ENCODE measurements at places on chromosomes 7 and 10.

DNA sequence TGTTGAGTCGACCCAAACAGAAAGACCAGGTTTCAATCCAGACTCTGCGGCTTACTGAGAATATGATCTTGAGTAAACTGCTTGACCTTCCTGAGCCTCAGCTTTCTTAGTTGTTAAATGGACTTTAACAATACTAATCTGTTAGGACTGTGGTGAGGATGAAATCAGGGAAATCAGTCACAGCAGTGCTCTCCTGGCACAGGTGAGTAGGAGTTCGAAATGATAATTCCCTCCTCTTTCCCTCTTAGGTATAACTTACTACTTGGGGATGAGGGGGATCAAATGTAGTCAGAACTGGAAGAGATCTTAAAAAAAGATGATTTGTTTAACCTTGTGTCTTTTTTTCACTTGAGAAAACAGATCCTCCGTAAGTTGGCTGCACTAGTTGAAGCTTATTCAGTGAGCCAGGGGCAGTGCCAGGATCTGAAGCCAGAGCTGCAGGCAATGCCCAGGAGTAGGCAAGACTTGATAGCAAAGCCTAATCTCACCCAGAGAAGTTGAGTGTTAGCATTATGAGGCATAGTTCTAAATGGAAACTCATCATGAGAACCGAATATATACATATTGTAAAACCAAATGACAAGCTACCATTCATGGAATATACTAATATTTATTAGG lies 1.8 kb upstream of the MAGI2 start:
- no peak for DNase-seq

DNA sequence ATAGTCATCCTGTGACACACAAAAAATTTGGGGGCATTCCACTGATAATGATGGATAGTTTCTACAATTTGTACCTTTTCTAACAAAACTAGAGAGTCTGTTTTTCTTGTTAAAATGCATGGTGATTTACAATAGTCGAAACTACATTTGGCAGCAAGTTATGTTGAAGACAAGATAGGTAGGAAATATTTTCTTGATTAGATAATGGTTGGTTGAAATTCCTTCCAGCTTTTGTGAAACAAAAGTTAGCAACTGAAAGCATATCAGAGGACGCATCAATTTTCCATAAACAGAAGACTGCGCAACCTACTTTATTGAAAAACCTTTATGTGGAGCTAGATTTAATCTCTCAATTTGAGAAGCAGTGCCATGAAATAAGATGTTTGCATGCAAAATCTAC lies 155.8 kb upstream of the GLI3 start:
- no peak for DNase-seq

GRCh38 chr7:137454246-137454724 lies 110.8 kb upstream of the PTN start:
- no peak for DNase-seq

- peak; percentile 68 for DNase-seq
Observed at GRCh38 chr7:155296788-155297516, 726 bp upstream of the INSIG1 start.

DNA sequence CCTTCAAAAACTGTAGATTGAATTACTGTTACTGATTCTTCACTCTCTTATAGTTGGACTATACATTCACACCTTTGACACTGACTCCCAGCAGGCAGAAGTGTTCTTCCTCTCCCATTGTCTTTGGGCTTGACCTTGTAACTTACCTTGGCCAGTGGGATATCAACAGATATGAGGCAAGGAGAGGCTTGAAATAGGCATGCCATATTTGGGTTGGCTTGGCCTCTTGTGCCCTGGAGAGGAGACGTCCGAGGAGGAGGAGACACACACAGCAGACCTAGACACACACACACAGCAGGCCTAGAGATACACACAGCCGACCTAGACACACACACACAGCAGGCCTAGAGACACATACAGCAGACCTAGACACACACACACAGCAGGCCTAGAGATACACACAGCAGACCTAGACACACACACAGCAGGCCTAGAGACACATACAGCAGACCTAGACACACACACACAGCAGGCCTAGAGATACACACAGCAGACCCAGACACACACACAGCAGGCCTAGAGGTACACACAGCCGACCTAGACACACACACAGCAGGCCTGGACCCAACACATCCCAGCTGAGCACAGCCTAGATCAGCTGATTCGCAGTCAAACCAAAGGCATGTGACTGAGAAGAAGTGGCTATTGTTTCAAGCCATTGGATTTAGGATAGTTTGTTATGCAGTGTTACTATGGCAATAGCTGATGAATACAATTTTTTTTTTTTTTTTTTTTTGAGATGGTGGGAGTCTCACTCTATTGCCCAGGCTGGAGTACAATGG lies 12.5 kb upstream of the GNA12 start:
- DNase-seq, result no peak

- no peak for DNase-seq
Observed at GRCh38 chr7:99248391-99249095, 24.1 kb upstream of the MYH16 start.

DNA sequence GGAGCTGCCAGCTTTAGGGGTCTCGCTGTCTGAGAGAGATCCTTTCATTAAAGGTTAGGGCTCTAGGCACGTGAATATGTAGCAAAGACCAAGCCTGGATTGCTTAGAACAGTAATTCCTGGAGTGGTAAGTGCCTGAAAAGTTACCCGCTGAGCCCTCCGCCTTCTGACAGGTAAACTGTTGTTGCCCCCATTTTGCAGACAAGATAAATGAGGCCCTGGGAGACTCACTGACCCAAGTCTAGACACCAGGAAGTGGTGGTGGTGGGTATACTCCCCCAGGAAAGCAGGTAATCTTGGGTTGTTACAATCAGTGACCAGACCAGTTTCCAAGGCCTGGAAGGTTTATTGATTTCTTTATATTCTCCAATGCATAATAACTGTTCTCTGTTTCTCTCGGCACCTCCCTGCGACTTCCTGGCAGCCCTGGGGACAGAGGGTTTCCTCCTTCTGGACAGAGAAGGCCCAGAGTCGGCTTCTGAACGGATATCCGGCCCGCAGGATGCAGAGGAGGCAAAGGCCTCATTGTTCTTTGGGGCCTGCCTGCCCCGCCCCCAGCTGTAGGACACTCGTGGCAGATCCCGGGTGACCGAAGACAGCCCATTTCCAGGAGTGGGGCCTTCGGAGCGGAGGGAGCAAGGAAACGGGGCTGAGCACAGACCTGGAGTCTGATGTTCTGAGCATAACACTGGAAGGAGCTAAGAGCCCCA lies 1.3 kb upstream of the GRK5 start:
- peak; percentile 17 for DNase-seq

DNA sequence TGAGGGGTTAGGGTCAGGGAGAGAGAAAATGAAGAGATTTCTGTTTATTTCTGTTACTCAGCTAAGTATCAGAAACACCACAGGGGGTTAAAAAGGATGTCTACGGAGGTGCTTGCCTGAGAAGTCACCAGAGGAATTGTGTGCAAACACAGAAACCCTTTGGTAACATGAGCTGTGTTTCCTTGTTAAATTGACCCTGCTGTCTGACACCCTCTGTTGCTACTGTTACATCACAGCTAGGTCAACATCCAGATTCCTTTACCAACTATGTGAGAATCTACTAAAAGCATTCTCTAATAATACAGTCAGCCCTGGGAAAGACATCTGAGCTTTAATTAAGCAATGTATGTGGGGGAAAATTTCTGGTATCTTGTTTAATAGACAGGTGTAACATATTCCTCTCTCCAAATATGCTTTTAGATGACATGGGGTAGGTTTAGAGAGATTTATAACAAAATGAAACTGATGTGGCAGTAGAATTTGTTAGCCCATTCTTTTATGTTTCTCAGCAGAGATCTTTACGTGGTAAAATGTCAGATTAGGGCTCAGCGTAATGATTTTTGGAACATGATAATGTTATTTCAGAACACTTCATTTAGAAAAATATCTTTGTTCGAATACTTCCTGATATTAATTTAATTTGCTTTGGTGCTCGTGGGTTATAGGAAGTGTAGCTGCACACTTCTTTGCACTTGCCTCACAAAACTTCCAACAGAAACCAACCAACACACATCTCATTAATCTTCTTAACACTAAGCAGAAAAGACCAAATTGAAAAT lies 168.0 kb upstream of the AHR start:
- DNase-seq, result no peak

- no peak for DNase-seq
Observed at GRCh38 chr7:33109758-33110238, 594 bp upstream of the RP9 start.

DNA sequence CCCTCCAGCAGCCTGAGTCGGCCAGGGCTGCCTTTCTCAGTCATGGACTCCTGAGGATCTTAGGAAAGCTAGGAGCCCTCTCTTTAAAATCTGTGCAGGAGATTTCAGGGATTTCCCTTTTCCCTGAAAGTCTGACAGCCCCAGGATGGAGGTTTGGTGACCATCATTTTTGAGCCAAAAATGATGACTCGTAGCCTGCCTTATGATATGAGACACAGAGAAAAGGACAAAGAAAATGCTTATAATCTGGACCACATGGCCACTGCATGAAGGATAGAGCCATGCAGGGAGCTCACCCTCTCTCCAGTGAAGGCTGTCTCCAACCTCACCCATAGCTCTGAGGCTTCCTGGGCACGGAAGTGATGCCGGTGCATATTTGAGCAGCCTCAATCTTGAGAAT lies 106.6 kb upstream of the CHST15 start:
- no peak for DNase-seq

DNA sequence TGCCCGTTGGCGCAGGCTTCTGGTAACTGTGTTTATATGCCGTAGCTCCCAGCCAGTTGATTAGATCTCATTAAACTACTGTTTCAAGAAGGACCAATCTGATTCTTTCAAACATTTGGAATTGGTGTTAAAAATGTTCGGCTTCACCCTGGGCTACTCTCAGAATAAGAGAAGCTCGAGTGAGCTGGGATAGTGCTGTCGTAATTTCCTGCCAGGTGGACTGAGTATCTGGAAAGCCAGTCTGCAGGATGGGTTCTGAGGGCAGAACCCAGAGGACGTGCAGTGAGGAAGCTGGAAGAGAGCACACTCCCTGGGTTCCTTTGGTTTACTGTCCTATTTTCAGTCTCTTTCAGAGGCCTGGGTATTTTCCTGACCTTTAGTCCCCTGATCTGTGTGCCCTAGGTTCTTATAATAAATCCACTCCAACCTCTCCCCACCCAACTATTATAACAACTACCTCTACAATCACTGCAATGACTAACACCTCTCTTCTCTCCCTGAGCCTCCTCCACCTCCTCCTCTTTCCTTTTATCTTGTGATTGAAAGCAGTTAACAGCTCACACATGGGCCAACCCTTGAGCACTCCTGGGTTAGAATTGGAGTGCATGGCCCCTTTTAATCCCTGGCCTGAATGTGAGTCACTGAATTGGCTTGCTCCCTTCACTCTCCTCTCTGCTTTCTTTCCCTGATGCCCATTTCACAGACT lies 63.0 kb downstream of the AOAH start:
- no peak for DNase-seq

DNA sequence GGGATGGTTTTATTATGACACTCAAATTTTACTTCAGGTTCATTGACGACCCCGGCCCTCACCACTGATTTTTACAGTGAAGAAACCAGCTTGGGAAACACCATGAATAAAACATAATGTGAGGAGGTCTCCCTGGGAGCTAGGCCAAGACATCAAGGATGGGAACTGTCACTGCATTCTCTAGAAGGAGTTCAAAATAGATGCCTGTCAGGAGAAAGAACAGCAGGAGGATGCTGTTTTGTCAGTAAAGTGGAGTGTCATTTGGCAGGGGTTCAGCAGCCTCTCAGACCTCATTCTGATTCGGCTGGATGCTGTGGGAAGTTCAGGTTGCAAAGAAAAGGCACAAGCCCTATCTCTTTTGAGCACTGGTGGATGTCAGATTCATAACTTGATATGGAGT lies 360.3 kb upstream of the C7orf33 start:
- DNase-seq, result no peak

GRCh38 chr10:94123258-94123995 lies 129.7 kb downstream of the PLCE1 start:
- DNase-seq, result no peak

- DNase-seq, result no peak
Observed at GRCh38 chr10:16942381-16943078, 125.3 kb upstream of the RSU1 start.

GRCh38 chr7:36439624-36440023 lies 50.0 kb downstream of the ANLN start:
- no peak for DNase-seq

- no peak for DNase-seq
Observed at GRCh38 chr10:124536496-124537050, 75.0 kb downstream of the LHPP start.

DNA sequence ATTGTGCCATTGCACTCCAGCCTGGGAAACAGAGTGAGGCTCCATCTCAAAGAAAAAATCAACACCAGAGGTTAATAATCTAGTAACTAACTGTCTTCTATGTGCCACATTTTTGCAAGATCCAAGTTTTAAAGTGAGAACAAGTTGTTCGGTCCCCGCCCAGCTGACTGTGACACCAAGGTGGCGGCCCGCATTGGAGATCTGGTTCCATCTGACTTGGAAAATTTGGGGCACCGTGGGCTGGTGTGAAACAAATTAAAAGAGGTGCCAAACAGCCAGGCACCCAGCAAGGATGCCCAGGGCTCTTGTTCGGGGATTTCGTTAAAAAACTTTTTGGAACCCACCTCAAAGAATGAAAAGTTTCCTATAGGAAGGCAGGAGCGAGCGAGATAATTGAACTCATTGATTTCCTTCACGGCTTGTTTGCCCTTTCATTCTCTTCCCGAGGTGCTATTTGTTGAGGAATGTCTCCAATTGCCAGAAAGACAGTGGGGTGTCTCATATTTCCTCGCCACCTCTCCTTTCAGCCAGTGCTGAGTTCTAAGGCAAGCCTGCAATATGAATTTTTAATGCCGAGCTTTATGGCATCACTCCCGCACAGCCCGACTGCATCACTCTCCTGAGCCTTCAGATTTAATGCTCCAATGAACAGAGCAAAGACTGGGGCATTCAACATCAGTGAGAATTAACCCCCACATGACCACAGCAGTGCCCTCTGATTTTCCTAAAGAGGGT lies 156.9 kb upstream of the SH2B2 start:
- DNase-seq, result no peak

DNA sequence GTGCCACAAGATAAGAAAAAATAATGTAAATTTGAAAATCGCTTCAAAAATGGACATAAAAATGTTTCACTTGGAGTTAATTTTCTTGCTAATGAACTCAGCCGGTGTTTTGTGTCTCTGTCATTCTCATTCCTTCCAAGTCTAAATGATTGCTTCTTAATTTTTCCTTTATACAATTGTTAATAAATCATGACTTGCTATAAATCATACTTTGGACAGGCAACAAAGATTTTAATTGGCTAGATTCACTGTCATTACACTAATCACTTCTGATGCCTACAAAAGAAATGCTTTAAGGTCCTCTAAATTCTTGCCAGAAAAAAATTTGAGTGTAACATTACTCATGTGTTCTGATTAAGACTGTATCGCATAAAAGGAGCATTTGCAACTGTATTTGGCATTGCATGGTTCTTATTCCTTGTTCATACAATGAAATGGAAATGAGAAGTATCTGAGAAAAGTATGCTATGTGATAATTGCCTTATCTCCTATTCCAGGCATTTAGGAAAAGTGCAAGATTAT lies 239.5 kb upstream of the DKK1 start:
- DNase-seq, result no peak

GRCh38 chr10:6070660-6071059 lies 8.5 kb upstream of the IL2RA start:
- DNase-seq, result peak; percentile 66

GRCh38 chr10:117546020-117546580 lies 3.6 kb downstream of the EMX2 start:
- no peak for DNase-seq

All from activated CD4-positive, CD25-positive, alpha-beta regulatory T cell (primary cell).